PC-9 (cell line): ENCODE measurements at places on chromosomes 6 and 20. TPM values are rescaled to one million over a fixed set of nuclear protein-coding genes. Genes with fewer than 3 reads are reported as not detected.

- no peak for DNase-seq
Measured at GRCh38 chr6:22784601-22785410, 215.4 kb downstream of the HDGFL1 start.

DNA sequence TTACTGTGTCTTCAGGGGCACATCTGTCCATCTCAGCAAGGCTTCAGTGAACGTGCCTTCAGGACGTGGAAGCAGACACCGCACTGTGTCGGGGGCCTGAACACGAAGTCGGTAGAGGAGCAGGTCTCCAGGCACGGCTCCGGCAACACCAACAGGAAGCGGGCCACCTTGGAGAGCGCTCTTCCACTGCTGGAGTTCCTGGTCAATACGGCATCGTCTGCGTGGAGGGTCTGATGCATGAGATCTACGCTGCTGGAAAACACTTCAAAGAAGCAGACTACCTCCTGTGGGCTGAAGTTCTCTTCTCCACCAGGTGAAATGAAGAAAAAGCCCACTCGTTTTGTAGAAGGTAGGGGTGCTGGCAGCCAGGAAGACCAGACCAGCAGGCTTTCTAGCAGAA is 69.3 kb upstream of the SLCO4A1 start:
- DNase-seq: no peak

- no peak for DNase-seq
Measured at GRCh38 chr6:45951321-45952167, 64.1 kb downstream of the CLIC5 start.

- no peak for DNase-seq
Measured at GRCh38 chr6:109062767-109063352, 31.8 kb downstream of the SESN1 start.

DNA sequence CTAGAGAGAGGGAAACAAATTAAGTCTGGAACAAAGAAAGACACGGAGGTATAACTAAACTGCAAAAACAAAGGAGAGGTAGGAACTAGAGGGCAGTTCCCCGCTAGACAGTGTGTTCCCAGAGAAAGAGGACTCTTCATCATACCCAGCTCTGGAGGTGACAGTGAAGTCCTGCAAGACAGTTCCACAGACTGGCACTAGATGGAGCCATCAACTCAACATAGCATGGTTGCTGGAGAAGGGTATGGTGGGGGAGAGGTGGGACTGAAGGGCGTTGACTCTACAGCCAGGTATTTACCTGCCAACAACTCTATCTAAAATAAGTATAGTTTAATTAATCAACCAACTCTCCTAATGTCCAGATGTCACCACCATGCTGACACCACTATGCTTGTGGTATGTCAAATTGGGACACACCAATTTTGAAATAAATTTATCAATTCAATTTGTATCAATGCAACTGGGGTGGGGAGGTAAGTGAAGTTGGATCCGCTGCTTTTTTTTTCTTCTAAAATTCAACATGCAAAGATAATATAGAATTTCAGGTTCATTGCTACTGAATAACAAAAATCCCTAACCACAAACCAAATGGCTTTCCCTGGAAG is 9.7 kb downstream of the BACH2 start:
- peak; percentile 37 for DNase-seq

DNA sequence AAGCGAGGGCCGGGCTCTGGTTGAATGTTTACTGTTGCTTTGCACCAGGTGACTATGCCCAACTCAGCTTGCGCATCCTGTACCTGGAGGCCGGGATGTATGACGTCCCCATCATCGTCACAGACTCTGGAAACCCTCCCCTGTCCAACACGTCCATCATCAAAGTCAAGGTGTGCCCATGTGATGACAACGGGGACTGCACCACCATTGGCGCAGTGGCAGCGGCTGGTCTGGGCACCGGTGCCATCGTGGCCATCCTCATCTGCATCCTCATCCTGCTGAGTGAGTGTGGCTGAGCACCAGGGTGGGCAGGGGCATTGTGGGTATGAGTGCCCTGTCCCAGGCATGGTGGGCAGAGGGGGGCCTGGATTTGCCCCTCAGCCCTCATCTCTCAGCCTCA is 136.1 kb downstream of the TAF4 start:
- DNase-seq: no peak

DNA sequence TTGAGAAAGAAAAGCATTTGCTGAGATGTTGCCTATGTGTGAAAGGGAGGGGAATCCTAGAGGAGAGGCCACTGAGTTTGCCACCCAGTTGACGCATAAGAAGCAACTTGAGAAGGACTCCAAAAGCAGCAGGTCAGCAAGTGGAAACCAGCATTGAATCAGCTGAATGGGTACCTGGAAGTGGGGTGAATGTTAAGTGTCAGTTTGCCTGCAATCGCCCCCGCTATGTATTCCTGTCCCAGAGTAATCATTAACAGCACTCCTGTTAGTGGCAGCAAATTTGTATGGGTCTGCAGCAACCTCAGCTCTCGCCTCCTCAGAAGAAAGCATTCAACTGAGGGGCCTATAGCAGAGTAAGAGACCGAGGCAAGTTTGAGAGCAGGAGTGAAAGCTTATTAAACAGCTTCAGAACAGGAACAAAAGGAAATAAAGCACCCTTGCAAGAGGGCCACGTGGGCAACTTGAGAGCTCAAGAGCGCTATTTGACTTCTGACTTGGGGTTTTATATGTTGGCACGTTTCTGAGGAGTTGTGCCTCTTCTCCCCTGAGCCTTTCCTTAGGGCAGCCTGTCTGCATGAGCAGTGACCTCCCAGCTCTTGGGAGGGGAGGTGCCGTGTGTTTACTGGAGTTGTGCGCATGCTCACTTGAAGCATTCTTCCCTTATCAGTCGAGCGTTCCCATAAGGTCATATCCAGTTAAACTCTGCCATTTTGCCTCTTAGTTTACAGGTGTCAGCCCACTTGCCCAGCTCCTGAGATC is 122.6 kb upstream of the PHACTR1 start:
- no peak for DNase-seq

DNA sequence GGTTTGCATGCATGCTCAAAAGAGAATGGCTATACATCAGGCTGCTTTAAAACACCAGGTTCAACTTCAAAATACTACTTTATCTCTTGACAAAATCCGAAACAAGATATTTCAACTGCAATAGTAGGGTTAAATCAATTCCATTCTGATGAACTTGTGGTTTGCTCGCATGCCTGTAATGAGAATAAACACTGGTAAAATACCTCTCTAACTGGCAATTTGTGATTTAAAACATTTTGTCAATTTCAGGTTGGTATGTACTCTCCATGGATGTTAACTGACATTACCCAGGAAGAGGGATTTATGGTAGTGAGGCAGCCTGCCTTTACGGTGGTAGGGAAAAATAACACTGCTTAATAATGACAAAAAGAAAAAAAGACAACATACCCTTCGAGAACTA is 74.4 kb downstream of the MBOAT1 start:
- DNase-seq: no peak

- no peak for DNase-seq
Measured at GRCh38 chr6:145669627-145670034, 65.7 kb downstream of the EPM2A start.

DNA sequence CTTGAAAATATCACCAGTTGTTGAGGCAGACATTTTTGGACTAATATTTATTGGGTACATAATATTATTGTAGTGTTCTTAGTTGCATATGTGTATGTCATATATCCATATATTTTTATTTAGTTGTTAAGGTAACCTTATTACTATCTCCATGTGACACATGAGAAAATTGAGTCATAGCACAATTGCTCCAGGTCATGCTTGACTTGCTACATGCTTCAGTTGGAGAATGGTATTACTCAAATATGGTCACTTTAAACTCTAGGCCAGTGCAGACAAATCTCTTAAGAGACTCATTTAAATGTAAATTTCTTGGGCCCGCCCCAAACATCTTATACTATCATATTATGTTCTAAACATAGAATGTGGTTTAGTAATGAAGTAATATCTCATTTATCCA is 246.1 kb downstream of the RIMS1 start:
- DNase-seq: no peak

DNA sequence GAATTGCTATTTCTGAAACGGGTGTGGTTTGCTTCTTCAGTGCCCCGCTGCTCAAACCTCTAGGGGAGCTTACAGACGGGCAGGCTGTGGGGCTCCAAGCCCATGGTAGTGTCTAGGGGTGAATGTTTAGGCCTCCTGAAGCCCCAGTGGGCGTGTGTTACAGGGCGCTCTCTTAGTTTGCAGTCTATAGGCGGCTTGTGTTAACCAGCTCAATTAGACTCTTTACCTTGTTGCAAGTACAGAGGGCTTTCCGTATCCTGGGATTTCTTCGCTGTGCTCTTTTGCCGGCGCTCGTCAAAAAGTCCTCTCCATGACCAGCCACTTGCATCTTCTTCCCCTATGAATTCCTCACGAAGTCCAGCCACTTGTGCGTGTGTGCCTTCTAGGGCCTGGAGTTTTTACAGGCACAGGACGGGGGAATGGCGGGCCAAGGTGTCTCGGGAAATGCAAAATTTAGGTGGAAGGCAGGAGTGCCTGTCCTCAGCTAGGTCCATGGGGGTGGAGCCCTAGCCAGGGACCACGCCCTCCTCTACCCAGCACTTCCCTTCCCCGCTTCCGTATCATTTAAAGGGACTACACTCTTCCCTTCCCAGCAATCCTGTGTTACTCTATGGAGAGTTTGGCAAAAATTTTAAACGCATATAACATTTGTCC is 94.5 kb downstream of the HTR1B start:
- peak; percentile 62 for DNase-seq

DNA sequence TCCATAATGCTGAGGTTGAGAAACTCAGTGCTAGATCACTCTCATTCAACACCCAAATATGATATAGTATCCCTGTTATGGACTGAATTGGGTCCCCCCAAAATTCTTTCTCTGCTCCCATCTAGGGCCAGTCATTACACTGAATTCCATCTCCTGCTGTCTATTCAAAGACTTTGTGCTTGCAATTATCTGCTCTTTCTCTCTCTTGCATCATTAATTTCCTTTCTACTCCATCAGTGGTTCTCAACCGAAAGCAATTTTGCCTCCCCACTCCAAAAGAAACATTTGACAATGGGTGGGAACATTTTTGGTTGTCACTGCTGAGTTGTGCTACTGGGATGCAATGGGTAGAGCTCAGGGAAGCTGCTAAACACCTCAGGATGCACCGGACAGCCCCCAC is 271.5 kb upstream of the CDYL start:
- no peak for DNase-seq

DNA sequence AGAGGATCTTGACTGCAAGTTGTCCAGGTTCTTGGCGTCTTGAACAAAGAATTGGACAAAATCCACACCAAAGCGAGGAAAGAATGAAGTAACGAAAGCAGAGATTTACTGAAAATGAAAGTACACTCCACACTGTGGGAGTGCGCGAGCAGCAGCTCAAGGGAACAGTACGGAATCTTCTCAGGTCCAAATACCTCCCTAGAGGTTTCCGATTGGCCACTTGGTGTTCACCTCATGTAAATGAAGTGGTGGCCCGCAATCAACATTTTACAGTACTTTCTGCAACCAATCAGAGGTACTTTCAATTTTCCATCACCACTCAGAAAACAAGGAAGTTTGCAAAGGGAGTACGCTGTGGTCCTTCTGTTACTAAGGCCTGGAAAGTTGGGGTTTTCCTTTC is 122.4 kb downstream of the PTPRK start:
- no peak for DNase-seq

DNA sequence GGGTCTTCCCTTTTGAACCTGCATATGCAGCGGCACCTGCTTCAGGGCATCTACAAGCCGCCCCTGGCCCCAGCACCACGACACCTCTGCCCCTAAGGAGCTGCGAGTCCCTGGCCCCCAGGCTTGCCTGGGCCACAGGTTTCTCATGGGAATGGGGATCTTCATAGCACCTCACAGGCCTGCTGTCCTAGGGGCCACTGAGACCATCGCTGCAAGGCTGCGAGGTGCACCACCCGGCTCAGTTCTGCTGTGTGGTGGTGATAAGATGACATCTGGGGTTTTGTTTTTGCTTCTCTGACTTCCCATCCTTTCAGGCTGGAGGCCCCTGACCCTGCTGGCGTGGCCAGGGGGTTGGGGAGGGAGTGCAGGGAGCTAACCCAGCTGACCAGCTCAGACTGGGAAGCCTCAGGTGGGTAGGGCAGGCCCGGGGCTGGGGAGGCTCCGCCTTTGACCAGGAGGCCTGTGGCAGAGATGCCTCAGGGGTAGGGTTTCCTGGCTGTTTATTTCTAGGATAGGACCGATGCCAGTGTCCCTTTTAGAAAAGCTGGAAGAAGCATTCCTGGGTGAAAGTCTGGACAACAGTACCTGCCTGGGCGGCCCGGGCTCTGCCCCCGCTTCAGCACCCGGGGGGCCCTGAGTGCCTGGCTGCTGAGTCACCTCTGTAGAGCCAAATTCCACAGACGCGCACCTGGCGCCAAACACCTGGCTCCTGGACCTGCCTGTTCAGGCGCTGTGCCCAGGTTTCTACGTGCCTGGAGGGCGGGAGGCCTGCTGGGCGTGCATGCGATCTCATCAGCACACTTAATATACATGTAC is 264.7 kb downstream of the DLL1 start:
- DNase-seq: peak; percentile 76

- DNase-seq: peak; percentile 55
Measured at GRCh38 chr6:133837801-133838349, 51.0 kb upstream of the TCF21 start.

GRCh38 chr6:116008470-116009243 is 52.0 kb downstream of the FRK start:
- DNase-seq: no peak

DNA sequence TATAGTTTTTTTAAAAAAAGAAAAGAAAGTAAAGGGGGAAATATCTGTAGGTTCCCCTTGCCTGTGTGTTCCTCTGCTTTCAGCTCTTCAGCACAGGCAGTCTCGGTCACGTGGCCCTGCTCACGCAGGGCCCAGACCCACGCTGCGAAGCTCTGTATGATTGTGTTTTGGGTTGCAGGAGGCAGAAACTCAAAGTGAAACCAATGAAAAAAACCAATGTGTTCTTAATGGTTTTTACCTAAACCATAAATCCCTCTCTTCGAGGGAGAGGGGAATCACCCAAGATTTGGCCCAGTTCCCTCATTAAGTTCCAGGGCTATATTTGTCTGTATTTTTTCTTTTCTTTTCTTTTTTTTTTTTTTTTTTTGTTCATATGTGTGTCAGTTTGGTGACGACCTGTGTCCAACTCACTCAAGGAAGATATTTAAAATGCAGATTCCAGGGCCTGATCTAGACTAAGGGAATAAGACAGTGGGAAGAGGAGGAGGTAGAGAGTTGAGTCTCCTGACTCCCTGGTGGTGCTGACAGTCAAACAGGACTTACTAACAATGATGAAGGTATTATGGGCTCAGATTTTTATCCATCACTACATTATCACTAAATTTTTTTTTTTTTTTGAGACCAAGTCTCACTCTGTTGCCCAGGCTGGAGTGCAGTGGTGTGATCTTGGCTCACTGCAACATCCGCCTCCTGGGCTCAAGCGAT is 33.8 kb upstream of the RREB1 start:
- no peak for DNase-seq

Gene NTSR1
- 0.98 and 1.3 TPM in 2 replicates for total RNA-seq

Gene ACSS1
- 12.8 and 12.9 TPM in 2 replicates for total RNA-seq

Gene GABBR1
- 36.3 and 43.6 TPM in 2 replicates for total RNA-seq

Gene SLC29A1
- 45.3 and 46.9 TPM in 2 replicates for total RNA-seq

Gene MRAP2
- total RNA-seq: not detected in 2 replicates

Gene LHFPL5
- 1.2 and 1.7 TPM in 2 replicates for total RNA-seq

Gene MSH5
- total RNA-seq: 50.0 and 68.8 TPM in 2 replicates

Gene TRIM15
- not detected in 2 replicates for total RNA-seq

Gene LAMP5
- total RNA-seq: not detected in 2 replicates

Gene PROKR2
- total RNA-seq: not detected in 2 replicates
